ENCODE measurements at places on chromosomes 3 and 15. TPM values are rescaled to one million over a fixed set of nuclear protein-coding genes. Genes with fewer than 3 reads are reported as not detected.

DNA sequence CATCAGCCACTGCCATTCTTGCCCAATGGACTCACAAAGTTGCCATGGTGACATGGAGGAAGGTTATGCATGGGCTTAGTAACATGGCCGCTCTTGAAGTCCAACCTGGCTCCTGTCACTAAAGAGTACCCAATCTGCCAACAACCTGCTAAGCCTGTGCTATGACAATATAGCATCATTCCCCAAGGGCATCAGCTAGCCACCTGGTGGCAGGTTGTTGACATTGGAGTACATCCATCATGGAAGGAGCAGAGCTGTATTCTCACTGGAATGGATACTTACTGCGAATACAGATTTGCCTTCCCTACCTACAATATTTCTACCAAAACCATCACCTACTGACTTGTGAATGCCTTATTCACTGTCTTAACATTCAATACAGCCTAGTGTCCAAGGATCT, 138.9 kb upstream of the RORA start:
- DNase-seq, result no peak

- DNase-seq, result no peak
Observed at GRCh38 chr3:188205992-188206416, 52.0 kb downstream of the LPP start.

- no peak for DNase-seq
Observed at GRCh38 chr3:116863270-116863770, 153.7 kb downstream of the TUSC7 start.

DNA sequence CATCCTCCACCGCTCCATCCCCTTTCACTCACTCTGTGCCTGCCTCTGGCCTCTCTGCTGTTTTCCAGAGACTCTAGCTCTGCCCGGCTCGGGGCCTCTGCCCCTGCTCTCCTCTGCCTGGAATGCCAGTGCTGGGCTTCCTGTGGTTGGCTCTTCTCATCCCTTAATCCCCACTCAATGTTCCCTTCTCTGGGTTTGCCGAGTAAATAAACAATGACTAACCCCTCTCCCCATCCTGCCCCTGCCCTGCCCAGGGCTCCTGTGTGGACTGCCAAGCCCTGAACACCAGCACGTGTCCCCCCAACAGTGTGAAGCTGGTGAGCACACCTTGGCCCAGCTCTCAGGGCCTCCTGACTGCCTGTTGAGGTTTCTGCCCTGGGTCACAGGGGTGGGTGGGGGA, 12.2 kb downstream of the STAB1 start:
- DNase-seq, result no peak

DNA sequence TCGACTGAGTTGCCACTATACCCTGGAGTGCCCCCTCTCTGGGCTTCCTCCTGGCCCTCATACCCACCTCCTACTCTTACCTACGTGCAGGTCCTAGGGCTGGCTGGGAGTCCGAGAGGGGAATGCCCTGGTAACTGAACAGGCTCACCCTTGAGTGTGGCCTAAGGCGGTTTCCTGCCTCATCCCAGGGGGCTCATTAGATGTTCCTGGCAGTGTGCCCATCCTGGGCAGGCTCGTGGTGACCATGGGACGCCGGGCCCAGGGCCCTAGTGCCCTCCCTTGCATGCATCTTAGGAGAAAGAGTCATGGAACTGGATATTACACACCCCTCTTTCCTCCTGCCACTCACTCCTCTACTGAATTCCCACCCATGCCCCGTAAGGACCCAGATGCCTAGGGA, 2.8 kb downstream of the SEMA4B start:
- DNase-seq, result no peak

DNA sequence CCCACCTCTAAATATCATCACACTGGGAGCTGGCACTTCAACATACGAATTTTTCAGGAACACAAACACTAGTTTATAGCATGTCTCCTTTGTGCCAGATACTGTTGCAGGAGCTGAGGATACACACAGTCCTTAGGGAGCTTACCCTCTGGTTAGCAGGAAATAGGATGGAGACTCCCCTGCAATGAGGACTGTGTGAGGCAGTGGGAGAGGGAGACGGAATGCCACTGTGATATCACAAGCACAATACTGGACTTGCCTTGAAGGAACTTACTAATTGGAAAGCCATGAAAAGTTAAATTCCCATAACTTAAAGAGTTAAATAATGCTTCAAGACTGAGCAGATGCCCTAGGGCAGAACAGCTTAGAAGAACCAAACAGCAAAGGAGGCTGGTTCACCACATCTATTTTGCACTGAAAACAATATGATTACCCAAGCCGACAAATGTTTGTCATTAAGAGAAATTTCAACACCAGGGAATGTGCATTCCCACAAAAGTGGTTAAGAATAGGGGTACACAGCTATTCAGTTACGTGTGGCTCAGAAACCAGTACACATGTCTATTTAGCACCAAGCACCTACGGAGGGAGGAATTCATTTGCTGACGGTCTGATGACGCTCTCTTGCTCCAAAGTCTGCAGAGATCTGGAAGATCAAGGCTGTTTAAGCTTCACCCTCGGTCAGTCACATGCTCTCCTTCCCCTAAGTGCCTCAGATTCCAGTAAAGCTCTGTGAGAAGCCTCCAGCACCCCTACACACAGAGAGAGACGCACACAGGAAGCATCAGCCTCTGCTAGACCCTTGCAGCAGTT, 5.2 kb downstream of the TBC1D2B start:
- DNase-seq, result peak; percentile 64

DNA sequence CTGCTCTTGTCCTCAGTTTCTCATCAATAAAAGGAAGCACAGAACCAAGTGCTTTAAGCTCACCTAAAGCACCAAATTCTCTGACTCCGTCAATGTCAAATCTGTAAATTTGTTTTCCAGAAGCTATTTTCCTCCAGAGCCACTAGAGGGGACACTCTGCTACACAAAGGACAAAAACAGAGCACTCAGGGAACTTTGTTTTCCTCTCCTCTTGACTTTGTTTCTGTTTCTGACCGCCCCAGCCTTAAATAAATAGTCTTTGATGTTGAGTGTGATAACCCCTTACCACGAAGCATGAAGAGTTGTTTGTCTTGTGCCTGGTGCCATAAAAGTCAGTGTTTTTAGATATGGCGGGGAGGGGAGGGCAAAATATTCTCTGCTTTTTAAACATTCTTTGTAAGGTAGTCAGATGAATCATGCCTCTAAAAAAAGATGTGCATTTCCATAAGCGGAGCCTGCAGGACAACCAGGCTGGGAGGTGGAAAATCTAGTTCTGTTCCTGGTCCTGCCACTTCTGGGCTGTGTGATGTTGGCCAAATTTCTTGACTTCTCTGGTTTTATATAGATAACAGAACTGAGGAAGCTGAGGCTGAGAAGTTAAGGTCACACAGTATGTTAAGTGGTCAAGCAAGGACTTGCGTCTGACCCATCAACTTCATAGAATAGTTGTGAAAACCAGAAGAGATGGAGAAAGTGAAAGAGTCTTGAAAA, 7.3 kb upstream of the ZBTB38 start:
- no peak for DNase-seq

GRCh38 chr3:178005961-178006360, 530.3 kb upstream of the KCNMB2 start:
- no peak for DNase-seq

DNA sequence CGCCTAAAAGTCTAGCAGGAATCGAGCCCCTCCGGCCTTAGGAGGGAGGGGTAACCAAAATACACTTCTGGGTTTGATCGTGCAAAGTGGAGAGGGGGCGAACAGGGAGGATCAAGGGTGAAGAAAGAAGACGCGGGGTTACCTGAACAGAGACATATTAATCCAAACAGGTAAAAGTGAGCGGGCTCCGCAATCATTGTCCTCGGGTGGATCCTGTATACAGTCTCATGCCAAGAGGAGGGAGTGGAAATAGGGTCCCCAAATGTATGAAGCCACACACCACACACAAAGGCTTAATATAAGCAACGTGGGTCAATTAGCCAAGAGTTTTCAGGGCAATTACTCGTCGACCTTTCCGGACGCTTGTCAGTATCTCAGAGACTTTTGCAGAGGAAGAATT, 749.5 kb downstream of the ROBO1 start:
- no peak for DNase-seq

GRCh38 chr15:78691851-78692421, 50.9 kb upstream of the CHRNB4 start:
- DNase-seq, result no peak

- no peak for DNase-seq
Observed at GRCh38 chr3:53109190-53109589, 21.0 kb downstream of the RFT1 start.

DNA sequence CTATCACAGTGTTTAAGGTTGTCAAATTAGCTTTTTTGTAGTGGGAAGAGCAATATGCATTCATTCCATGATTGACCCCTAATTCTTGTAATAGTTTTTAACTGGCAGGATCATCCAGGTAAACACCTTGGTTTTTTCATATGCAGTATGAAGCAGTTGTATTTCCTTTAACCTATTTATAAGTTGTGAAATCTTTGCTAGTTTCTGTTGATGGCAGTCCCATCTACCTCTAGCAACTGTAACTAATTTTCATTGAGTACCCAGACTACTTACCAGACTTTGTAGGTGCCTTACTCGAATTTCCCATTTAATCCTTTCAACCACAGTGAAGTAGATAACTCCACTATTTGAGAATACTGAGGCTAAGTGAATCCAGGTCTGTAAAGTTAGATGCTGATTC, 6.1 kb downstream of the FXR1 start:
- DNase-seq, result no peak

GRCh38 chr15:35089551-35089950, 4.5 kb upstream of the NANOGP8 start:
- DNase-seq, result no peak

- no peak for DNase-seq
Observed at GRCh38 chr3:130820976-130821375, 72.9 kb upstream of the ATP2C1 start.

- DNase-seq, result no peak
Observed at GRCh38 chr15:70016511-70016994, 81.2 kb downstream of the TLE3 start.

DNA sequence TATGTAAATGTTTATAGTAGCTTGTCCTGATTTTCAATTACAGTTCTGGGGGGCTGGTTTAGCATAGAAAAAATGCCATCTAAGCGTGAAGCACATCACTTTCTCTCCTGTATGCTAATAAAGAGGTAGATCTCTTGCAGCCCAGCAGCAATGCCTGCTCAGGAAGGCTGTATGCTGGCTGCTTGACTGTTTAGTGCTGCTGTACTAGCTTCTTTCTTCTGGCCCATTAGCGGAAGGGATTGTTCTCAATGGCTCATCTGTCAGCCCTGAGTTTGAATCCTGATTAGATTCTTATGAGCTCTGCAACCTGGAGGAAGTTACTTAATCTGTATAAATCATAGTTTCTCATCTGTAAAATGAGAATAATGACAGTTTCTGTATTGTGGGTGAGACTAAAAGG, 478.9 kb downstream of the ERC2 start:
- DNase-seq, result no peak

- DNase-seq, result no peak
Observed at GRCh38 chr15:50810128-50810527, 44.6 kb upstream of the SPPL2A start.

DNA sequence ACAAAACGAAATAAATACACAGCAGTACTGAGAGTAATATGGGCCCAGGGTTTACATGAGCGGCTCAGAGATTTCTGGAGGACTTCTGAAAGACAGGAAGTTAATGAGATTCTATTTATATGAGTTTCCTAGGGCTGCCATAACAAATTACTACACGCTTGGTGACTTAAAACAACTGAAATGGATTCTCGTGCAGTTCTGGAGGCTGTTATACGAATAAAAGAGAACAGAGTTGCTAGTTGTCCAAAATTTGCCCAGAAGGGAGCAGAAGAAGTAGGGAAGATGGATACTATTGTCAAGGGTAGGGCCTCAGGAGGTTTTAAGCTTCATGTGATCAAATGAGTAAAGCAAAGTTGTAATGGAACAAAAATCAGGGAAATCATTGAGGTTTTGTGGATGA, 173.1 kb upstream of the LYSMD4 start:
- no peak for DNase-seq

- DNase-seq, result no peak
Observed at GRCh38 chr15:52800828-52801747, 11.0 kb upstream of the ONECUT1 start.

DNA sequence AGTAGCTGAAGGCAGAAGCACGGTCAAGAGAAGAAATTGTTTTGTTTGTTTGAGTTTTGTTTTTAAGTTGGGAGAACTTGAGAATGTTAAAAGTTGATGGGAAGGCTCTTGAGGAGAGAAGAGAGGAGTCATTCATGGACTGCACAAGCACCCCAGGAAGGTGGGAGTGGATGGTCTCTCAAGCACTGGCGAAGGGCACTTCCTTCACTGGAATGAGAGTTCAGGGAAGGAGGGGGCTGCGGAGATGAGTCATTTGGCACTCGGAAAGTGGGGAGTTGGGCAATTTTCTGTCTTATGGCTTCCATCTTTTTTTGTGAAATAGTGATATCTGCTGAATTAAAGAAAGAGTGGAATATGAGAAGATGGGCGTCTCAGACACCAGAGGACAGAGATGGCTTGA, 66.0 kb downstream of the ATP13A4 start:
- no peak for DNase-seq

The OR4F15 gene
- total RNA-seq, result not detected

The ZXDC gene
- 32.5 TPM for total RNA-seq

The PPP2R3A gene
- 13.6 TPM for total RNA-seq

The SNTN gene
- 0.24 TPM for total RNA-seq

The MRPL3 gene
- 70.1 TPM for total RNA-seq

The IQCF5 gene
- not detected for total RNA-seq

The CKMT1B gene
- total RNA-seq, result not detected

The DNASE1L3 gene
- not detected for total RNA-seq

Data from ovary (tissue), 10 donors.